ACHN (cell line): ENCODE measurements at places on chromosomes 1 and 21.

GRCh38 chr1:27147842-27148518 lies 6.9 kb downstream of the SLC9A1 start:
- DNase-seq: no peak

DNA sequence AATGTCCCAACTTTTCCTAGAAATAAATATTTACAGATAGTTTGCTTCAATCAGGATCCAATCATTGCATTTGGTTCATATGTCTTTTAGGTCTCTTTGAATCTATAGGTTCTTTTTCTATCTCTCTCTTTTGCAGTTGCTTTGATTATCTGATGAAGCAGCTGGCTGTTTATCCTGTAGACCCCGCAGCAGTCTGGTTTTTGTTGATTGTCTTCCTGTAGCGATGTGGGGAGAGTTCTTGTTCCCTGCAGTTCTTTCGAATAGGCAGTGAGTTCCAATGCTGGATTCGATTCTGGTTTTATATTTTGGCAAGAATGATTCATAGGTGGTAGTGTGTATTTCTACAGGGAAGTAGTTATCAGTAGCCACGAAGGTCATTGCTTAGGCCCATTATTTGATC lies 7.4 kb upstream of the MIXL1 start:
- DNase-seq: no peak

GRCh38 chr1:68820151-68820550 lies 323.3 kb upstream of the DEPDC1 start:
- no peak for DNase-seq

DNA sequence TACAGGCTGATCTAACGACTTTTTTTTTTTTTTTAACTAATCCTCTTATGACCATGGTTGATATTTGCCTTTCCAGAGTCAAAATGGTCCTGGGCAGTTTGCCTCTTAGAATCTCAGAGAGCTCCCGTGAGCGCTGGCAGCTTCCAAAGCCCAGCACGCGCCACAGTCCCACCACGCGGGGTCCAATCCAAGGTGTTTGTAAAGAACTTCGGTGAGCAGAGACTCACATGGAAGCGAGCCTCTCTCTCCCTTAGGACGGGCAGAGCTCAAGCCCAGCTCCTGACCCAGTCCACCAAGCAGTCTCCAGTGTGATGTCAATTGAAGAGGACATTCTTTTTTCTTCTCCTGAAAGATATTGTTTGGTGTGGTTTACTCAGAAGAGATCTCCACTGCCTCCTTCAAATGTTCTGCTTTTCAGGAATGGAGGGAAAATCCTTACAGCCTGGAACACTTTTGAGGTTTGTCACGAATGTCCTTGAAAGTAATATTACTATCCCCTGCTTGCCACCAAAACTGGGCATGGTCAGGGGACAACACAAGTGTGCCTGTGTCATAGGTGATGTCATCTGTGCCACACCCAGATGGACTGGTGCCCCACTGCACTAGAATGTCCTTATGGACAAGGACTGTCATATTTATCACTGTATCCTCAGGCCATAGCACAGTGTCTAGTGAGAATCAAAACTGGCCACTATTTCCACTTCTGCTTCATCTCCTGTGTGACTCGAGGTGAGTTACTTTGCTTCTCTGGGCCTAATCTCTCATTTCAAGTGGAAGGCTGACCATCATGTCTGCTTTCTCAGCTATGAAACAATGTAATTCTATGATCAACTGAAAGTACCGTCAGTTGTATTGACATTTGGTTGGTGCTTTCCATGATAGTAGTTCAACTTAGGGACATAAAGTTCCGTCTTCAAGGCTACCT lies 97.4 kb upstream of the EDEM3 start:
- no peak for DNase-seq

- DNase-seq: peak; percentile 68
Observed at GRCh38 chr1:154352581-154353459, 27.5 kb downstream of the ATP8B2 start.

DNA sequence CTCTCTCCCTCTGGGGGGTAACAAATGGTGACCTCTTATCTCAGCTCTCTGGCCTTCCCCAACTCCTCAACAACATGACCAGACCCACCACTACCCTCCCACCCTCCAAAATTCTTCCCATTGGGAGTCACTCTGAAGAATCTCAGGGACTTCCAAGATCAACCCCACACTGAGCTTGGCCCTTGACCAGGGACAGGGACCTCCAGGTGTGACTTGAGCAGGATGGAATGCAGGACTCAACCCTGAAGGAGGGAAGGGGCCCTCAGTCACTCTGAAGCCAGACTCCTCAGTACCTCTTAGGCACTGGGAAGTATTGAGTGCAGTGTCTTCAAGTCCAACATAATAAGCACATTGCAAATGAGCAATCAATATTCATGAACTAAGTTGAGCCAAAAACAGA lies 1.9 kb downstream of the CASQ1 start:
- no peak for DNase-seq

DNA sequence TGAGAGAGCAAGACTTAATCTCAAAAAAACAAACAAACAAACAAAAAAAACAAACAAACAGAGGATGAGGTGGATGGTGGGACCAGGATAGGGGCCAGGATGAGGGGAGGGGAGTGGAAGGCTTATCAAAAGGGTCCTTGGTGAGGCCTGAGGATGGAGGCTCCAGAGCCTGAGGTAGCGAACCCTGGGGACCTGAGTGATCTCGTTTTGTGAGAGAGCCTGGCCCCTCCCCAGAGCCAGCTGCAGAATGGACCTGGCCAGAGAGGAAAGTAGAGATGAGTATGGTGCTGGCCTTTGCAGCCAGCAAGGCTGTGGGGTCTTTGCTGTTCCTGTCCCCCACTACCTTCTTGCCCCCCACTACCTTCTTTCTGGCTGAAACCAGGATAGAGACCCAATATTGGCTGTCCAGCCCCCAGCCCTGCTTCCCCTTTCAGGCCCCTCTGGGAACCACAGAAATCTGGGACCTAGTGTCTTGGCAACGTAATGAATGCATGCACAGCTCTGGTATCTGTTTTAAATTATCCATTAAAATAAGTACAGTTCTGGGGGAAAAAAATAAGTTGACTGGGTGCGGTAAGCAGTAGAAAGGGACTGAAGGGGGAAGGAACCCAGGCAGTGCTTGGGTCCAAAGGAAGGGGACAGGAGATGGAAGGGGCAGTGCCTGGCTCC lies 1.1 kb upstream of the LMNA start:
- no peak for DNase-seq

DNA sequence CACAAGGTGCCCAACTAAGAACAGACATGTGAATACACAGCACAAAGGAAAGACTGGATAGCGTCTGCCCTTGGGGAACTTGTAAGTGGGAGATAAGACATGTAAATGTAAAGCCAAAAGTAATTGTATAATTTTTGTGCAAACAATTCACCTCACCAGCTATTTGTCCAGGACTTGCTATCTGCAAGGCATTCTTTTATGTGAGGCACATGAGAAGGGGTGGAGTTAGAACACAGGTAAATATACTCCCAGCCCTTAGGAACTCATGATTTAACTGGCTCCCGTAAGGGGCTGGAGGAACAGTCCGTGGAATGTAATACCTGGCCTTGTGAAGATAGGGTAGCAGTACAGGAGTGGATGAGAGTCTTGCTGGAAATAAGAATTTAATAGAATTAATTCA lies 61.3 kb downstream of the CDK18 start:
- no peak for DNase-seq

GRCh38 chr1:67528141-67528540 lies 97.9 kb upstream of the SERBP1 start:
- no peak for DNase-seq

DNA sequence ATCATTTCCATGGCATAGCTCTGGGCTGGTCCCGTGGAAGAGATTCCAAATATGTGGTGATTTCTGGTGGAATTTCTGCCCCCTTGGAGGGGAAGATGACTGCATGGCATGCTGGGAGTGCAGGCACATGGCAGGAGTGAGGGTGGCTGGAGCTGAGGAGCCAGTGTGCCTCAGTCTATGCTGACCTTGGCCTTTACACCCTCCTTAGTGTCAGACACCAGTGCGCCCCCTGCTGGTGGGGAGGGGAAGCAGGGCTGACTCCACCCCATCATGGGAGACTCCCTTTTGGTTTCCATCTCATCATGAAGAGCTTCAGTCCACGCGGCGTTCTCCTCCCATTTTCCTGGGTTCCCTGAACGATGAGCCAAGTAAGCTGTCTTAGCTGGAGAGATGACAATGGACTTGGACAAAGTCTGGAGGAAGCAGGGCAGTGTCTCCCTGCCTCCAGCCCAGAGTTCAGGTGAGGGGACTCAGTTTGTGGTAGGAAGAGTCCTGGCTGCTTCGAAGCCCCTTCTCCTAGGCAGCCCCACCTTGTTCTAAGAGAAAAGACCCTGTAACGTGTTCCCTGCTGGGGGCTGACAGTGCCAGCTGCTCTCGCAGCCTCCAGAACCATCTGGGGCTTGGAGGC lies 10.3 kb downstream of the ALX3 start:
- DNase-seq: peak; percentile 40

- no peak for DNase-seq
Observed at GRCh38 chr1:223144431-223144830, 1.4 kb upstream of the TLR5 start.

GRCh38 chr1:85580872-85581801 lies 576 bp downstream of the CCN1 start:
- peak; percentile 29 for DNase-seq

GRCh38 chr1:84759756-84760155 lies 69.5 kb upstream of the SSX2IP start:
- DNase-seq: no peak

DNA sequence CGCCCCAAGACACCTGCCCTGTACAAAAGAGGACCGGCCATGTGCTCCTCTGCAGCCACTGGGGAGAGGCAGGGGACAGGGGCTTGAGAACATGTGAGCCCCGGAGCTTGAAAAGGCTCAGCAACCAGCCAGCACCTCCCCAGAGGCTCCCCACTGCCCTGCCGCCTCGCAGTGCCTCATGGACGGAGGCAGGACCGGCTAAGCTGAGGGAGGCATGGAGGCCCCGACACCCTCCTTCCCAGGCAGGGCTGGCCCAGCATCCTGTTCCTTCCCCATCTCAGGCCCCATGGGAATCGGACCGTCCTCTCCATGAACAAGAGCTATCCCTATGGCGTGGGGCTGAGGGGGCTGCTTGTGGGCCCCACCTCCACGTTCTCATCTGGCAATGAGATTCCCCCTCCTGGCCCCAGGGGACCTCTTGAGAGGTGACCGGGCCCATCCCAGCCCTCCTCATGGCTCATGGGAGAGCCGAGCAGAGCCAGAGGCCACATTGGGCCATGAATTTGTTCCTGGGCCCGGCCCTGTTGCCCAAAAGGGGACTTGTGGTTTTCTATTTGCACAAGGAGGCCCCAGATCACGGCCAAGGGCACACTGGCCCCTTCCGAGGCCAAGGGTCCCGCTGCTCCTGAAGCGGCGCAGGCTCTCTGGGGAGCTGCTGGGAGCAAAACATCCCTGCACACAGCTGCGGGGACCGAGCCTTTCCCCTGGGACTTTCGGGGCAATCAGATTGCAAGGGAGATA lies 65.2 kb upstream of the ARHGEF16 start:
- no peak for DNase-seq

GRCh38 chr1:27341525-27342252 lies at the start of gene SYTL1:
Gene SYTL1 (plus strand): TSS chr1:27342022. CDS start chr1:27345335, 3,313 bp downstream.
- peak; percentile 74 for DNase-seq

- no peak for DNase-seq
Observed at GRCh38 chr1:246577082-246577719, 10.9 kb downstream of the CNST start.

- DNase-seq: no peak
Observed at GRCh38 chr1:51336004-51336403, 5.6 kb upstream of the TTC39A start.

GRCh38 chr1:83839566-83840173 lies 159.3 kb downstream of the TTLL7 start:
- no peak for DNase-seq
